Activated CD4-positive, alpha-beta memory T cell treated with anti-CD3 and anti-CD28 coated beads for 36 hours (primary cell): ENCODE measurements at places on chromosomes 7 and 10. TPM values are rescaled to one million over a fixed set of nuclear protein-coding genes. Genes with fewer than 3 reads are reported as not detected.

GRCh38 chr7:1313613-1314012 is 80.9 kb downstream of the UNCX start:
- no peaks in the 10 kb centered on the region for H3K27me3 ChIP-seq
- H3K4me3 ChIP-seq = no peak overlapping the region
- H3K4me1 ChIP-seq = no peaks in the 10 kb centered on the region

GRCh38 chr7:124765401-124766352 is at the start of gene GPR37:
Gene GPR37, minus strand, starts transcription at chr7:124765792. Its CDS starts 816 bp downstream, at chr7:124764976.
- DNase-seq = peak; percentile 64
- no peak within 1 kb of the TSS for H3K27ac ChIP-seq
- peaks cover 14% of the 10 kb centered on the region for H3K4me1 ChIP-seq
- H3K27me3 ChIP-seq = peaks cover 44% of the 10 kb centered on the region
- no peaks in the 10 kb centered on the region for H3K36me3 ChIP-seq

The PTF1A gene
- total RNA-seq = not detected

DNA sequence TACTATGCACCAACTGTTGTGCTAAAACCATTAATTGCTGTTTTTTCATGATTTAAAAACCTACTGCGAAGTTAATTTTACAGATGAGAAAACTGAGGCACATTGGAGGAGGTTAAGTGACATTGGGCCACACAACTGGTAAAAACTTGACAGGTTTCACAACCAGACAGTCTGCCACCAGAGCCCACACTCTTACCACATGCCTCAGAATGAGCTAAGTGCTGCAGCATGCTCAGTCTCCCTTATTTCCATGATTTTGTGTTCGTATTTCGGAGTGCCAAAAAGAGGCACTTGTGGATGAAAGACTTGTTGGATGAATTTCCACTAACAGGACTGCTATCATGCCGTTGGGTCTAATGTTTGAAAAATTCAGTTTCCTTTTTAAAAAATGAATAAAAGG is 77.4 kb downstream of the PCLO start:
- no peaks in the 10 kb centered on the region for H3K27me3 ChIP-seq
- H3K27ac ChIP-seq = no peak overlapping the region
- H3K4me3 ChIP-seq = no peak overlapping the region
- DNase-seq = no peak

GRCh38 chr10:968546-969199 is 19.6 kb upstream of the GTPBP4 start:
- peaks cover 18% of the 10 kb centered on the region for H3K27me3 ChIP-seq
- H3K36me3 ChIP-seq = no peaks in the 10 kb centered on the region
- H3K4me3 ChIP-seq = no peak overlapping the region
- DNase-seq = no peak

DNA sequence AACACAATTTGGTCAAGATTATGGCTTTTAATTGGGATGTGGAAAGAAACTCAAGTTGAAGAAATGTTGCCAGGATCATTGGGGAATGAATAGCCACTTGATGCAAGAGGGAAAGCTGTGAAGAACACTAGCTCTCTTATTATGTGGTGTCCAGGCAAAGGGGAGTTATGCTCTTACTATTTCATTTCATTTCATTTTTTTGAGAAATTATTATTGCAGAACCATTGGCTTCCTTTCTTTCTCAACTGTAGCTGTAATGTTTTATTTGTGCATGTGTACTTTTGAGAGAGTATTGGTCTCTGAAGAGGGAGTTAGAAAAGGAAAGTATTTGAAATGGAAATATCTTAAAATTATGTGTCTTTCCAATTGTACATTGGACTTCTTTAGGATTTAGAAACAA is 312.6 kb upstream of the BMPER start:
- no peak overlapping the region for H3K4me3 ChIP-seq
- no peaks in the 10 kb centered on the region for H3K27me3 ChIP-seq
- DNase-seq = no peak
- H3K36me3 ChIP-seq = peaks cover 1% of the 10 kb centered on the region

DNA sequence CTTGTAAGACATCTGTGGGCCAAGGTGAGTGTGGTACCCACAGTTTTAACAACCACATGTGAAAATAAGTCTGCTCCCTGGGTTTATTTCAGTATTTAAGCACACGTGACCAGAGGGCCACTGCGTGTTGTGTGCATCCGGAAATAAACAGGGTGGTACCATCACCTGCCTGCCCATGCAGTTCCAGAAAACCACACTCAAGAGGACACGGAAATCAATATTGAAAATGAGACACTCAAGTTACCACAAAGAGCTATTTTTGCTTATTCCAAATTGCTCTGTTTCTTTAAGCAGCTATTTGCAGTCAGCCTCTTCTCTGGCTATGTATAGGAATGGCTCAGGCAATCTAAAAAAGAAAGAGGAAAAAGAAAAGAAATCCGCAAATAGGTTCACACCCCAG is 71.8 kb upstream of the LOXL4 start:
- H3K4me3 ChIP-seq = no peak overlapping the region
- peaks cover 8% of the 10 kb centered on the region for H3K27me3 ChIP-seq

The CHN2 gene
- total RNA-seq = 0.53 TPM

The DRGX gene
- total RNA-seq = not detected

The LRRTM3 gene
- not detected for total RNA-seq

DNA sequence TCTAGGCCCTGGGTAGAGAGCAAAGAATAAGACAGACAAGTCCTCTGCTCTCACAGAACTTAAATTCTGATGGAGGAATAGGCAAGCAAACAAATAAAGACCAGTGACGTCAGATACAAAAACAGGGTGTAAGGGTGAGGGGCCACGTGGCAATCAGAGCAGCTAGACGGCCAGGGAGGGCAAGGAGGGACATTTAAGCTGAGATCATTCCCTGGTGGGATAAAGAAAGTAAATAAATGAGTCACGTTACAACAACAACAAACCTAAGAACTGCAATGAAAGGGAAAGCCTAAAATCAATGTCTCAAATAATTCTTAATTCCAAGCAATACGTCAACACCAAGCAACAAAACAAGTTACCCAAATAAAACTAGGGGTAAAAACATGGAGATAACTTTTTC is 21.8 kb downstream of the STN1 start:
- no peak for DNase-seq
- peak overlapping the region; percentile 82 for H3K27ac ChIP-seq
- no peaks in the 10 kb centered on the region for H3K27me3 ChIP-seq
- no peak overlapping the region for H3K4me3 ChIP-seq

DNA sequence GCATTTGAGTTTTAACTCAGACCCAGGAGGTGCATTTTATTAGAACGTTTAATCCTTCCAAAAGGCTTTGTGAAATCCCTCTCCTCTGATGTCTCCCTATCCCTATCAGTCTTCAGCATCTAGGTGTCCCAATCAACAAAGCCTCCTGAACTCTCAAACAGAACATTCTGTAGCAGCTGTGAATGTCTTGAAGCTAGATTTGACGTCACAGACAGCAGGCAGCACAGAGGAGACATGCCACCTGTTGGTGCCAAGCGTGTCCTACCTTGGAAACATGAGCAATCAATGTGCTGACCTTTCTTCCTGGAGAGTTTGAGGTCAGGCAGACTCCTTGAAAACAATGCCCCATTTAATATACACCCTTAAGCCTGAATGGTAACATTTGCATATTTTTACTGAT is 125.5 kb downstream of the RNLS start:
- H3K27ac ChIP-seq = no peak overlapping the region
- no peak overlapping the region for H3K4me3 ChIP-seq
- H3K4me1 ChIP-seq = no peaks in the 10 kb centered on the region
- no peaks in the 10 kb centered on the region for H3K36me3 ChIP-seq
- DNase-seq = no peak

DNA sequence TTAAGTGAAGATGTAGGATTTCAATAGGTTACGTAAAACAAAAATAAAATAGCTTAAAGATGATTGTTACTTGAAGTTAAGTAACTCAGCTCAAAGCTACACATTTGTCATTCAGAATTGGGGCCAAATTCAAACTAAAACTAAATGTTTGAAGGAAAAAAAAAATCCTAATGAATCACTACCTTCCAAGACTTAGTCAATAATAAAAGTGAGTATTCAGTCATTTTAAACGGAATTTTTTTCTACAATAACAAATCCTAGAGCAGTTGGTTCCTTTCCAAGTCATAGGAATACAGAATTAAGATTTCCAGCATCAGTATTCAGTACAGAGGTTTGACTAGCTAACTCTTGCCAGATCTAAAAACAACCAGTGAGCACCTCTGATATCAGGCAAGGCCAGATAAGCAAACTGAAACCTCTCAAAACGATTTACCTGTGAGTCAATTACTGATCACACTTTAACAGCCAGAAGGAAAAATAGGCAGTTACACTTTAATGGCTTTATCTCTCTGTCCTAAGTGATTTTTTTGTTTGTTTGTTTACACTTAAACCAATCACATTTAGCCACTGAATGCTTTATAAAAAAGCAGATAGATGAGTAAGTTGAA is 669.8 kb upstream of the ANKRD30A start:
- DNase-seq = no peak
- H3K36me3 ChIP-seq = no peaks in the 10 kb centered on the region
- no peak overlapping the region for H3K27ac ChIP-seq
- no peaks in the 10 kb centered on the region for H3K4me1 ChIP-seq
- no peak overlapping the region for H3K4me3 ChIP-seq

DNA sequence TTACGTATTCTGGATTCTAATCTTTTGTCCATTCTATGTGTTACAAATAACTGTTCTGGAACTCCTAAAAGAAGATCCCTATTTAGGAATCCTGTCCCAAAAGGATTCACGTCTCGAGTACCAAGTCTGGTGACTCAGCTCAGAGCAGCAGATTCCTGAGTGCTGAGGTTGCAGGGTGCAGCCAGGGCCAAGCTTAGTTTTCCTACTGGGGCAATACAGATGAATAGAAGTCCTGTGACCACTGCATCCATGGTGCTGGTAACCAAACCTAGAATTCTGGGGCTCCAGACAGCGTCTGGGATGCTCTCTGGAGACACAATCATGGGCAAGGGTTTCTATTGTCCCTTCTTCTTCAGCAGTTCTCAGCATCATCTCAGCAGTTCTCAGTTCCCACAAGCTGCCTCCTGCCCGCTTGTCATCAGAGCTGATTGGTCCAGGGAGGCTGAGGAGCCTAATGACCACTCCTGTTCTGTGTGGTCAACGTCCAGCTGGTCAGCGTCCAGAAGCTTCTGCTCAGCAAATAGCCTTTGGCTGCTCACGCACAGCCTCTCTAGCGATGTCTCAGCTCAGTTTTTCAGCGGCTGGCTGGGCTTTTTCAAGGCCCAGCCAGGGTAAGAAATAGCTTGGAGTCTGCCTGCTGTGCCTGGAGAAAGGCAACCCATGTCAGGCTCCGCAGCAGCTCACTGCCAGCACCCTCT is 50.4 kb upstream of the C7orf33 start:
- H3K27ac ChIP-seq = no peak overlapping the region
- no peak overlapping the region for H3K4me3 ChIP-seq
- peaks cover 8% of the 10 kb centered on the region for H3K27me3 ChIP-seq
- DNase-seq = no peak

The UNCX gene
- total RNA-seq = not detected

DNA sequence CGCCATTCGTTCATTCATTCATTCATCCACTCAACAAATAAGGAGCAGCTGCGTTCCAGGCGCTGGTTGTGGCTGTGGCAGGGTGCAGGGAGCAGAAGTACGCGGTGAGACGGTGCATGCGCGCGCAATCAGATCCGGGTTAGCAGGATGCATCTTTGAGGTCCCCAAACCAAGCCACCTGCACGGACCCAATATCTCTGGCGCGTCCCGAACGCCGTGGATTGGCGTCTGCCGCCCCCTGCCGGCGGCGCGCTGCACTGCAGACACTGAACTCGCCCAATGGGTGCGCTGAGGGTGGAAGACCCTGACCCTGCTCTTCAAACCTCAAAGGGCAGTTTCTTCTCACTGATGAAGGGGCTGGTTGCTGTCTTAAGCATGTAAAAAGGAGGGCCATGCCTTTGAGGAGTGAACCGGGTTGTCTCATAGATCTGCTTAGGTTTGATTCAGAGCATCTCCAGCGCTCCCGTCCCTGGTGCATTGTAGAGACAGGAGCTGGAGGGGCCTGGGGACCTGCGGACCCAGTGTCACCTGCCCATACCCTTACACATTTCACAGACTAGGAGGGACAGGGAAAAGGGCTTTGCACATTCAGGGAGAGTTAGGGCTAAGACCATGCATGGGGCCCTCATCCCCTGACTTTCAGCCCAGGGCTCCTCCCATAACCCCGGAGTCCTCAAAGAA is 102.5 kb downstream of the RAMP3 start:
- no peaks in the 10 kb centered on the region for H3K36me3 ChIP-seq
- H3K27me3 ChIP-seq = peaks cover 14% of the 10 kb centered on the region
- DNase-seq = peak; percentile 80
- no peak overlapping the region for H3K27ac ChIP-seq

The VWDE gene
- 2.3 TPM for total RNA-seq
